ENCODE measurements at places on chromosomes 12 and 14.

DNA sequence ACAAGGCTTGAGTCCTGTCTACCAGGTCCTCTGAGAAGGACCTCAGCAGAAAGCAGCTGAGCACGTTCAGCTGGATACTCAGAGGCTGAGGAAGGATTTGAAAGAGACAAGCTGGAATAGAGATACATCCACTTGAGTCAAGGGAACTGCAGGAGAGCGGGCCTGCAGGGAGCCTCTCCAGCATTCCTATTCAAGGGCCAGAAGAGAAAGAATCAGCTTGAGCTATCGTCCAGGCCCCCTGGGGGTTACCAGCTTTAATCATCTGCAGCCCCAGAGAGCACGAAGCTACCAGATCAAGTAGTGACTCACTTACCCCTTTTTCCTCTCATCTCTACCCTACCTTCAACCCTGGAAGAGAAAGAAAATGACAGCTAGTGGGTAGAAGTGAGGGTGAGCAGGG lies 80.9 kb downstream of the NDUFA12 start:
- DNase-seq = no peak

GRCh38 chr14:37669242-37669641 lies 73.8 kb downstream of the TTC6 start:
- DNase-seq = no peak

DNA sequence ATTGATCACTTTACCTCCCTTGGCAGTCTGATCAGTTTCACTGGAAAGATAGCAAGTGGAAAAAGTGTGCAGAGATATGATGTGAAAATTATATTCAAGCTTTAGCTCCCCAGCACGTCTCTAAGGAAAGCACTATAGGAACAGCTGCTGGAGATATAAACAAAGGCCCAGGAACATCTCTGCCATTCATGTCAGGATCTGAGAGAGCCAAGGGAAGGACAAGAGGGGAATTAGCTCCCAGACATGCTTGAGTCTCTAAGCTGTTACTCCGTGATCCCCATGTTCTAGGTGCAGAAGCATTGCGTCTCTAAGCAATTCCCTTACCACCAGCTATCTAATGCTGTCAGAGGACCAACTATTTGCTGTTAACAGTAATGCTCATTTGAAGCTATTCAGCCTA lies 700.2 kb downstream of the DIO2 start:
- DNase-seq = no peak

DNA sequence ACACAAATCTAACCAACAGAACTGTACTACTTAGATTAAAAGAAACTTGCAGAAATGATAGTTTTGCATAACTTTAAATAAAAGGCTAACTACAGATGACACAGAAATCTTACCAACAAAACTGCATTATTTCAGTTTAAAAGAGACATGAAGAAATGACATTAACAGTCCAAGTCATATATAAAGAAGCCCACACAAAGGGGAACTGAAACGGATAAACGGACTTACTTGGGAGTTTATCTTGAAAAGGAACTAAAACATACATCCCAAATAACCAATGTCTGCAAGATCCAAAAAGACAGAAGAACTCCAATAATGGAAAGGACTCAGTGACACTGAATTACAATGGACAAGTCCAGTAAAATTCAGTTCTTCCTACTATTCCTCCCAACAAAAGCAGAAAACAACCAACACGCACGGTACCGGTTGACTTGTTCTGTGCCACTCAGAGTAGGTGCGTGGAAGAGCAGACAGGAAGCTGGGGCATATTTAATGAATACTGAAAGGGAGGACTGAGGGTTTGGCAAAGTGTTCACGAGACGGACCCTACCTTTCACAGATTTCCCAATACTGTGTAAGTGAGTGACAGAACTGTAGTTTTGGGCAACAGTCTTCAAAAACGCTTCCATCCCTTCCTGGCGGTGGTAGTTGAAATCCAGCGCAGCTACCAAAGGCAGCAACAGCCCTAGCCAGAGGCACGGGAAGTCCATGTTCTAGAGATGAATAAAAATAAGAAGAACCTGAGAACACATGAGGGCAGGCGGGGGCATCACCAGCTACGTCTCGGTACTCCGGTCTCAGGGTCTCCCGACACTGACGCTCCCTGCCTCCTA lies 627 bp downstream of the CPM start:
- DNase-seq = no peak

DNA sequence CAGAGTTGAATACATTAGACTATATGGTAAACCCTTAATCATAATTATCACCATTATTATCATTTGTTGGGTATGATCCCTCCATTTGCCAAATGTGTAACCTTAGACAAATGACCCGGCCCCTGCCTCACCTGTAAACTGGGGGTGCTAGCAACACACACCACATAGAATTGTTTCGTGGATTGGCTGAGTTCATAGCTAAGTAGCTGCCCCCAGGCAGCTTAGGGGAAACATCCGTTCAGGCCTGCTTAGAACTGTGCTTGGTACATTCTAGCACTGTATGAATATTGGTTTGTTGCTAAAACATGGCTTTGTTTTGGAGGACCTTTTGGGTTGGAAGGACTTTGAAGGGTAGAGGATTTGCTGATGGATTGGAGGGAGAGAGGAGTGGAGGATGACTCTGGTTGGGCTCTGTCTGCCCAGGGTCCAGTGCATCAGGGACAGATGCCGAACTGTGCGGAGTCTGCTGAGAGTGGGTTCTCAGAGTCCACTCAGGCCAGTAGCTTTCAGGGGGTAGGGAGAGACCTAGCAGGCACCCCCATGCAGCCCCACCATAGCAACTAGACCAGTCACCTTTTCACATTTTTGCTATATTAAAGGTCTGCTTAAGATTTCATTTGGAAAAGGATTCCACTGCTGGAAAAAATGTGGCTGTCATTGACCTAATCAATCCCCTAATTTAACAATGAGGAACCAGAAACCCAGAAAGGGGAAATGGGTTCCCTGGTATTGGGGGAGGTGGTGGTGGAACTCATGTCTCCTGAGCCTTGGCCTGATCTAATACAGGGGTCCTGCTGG lies 2.2 kb downstream of the RIN3 start:
- DNase-seq = peak; percentile 10

GRCh38 chr14:102985665-102986064 lies 63.2 kb downstream of the AMN start:
- DNase-seq = no peak

DNA sequence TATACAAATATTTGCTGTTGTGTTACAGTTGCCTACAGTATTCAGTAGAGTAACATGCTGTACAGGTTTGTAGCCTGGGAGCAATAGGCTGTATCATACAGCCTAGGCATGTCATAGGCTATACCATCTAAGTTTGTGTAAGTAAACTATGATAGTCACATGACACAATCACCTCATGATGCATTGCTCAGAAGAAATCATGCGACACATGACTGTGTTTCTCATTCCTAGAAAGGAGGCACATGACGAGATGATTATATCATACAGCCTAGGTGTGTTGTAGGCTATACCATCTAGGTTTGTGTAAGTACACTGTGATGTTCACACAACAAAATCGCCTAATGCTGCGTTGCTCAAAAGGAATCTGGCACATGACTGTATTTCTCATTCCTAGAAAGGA lies 31.9 kb downstream of the NOPCHAP1 start:
- DNase-seq = no peak

DNA sequence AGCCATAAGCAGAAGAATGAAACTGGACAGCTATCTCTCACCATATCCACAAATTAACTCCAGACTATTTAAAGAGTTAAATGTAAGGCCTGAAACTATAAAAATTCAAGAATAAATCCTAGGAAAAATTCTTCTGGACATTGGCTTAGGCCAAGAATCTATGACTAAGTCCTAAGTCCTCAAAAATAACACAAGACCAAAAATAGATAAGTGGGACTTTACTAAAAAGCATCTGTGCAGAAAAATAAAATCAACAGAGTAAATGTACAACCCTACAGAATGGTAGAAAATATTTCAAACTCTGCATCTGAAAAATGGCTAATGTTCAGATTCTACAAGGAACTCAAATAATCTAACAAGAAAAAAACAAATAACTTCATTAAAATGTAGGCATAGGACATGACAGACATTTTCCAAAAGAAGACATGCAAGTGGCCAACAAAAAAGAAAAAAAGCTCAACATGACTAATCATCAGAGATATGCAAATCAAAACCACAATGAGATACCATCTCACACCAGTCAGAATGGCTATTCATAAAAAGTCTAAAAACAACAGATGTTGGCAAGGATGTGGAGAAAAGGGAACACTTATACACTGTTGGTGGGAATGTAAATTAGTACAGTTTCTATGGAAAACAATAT lies 61.0 kb upstream of the PPFIA2 start:
- DNase-seq = no peak

DNA sequence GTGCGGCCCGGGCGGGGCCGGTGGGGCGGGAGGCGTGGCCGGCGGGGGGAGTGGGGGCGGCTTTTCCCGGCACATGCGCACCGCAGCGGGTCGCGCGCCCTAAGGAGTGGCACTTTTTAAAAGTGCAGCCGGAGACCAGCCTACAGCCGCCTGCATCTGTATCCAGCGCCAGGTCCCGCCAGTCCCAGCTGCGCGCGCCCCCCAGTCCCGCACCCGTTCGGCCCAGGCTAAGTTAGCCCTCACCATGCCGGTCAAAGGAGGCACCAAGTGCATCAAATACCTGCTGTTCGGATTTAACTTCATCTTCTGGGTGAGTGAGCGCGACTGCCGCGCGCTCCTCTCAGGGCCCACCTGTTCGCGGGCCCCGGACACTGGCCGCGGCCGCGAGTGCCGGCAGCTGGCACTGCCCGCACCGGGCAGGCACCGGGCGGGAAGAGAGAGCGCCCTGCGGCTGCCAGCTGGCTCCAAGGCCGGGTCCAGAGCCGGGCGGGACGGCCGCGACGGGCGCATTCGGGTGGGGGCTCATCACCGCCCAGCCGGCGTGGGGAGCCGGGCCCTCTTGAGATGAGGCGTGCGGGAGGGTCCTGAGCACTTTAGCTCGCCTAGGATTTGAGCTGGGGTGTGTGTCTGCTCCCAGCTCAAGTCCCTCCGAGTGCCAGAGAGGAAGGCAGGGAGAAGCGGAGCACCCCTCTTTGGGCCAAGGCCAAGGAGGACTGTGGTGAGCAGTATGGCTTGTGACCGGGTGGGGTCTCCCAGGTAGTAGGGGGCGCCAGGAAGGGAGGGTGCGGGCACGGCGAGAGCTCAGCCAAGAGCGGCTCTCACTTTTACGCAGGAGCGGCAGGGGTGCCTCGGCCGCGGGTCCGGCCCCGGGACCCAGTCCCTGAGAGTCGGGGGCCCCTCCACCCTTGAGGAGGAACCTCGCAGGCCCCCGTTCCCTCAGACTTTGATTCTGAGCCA lies at the start of gene CD9:
CD9 (plus strand) TSS at position 145 of the 957 bp plus-strand sequence; CDS start at position 245, 100 bp downstream.
- no peak for DNase-seq

DNA sequence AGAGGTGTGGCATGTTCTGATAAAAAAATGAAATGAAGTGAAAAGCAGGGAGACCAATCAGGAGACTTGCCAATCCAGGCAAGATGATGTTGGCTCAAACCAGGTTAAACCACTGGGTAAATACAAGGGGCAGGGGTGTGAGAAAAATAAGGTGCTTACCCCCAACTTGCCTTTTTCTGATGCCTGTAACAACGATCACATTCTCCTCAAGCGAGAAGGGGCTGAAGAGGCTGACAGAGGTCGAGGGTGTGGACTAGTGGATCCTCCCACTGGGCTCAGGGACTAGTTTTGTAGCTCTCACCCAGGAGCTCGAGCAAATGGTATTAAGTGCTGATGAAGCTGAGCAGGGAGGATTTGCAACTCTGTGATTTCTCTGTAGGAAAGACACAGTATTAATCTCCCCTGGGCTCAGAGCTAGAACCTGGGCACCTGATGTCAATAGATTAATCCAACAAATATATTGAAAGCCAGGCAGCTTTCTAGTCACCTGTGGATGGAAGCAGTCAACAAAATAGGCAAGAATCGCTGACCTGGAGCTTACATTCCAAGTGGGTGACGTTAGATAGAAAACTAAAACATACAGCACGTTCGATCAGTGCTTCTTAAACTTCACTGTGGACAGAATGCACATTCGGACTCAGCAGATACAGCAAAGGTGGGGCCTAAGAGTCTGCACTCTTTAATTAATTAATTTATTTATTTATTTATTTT lies 15.2 kb upstream of the EAPP start:
- DNase-seq = no peak

GRCh38 chr14:97993508-97994019 lies 1196.4 kb downstream of the VRK1 start:
- DNase-seq = no peak

DNA sequence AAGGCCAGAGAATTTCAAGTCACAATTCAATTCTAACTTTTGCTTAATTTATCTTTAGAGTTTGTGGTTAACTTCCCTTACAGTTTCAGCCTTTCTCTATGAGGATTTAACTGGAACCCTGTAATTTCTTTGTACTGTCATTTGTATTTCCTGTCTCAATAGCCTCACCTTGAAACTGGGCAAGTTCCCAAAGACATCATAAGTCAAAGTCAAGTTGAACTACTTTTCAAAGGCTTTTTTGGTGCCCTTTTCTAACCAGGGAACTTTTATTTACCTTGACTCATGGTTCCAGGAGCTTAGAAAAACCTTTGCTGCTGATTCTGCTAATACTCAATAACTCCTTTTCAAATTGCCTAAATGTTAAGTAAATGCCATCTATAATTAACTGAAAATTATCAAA lies 200.8 kb upstream of the KRR1 start:
- no peak for DNase-seq

GRCh38 chr14:79418649-79419415 lies 792.5 kb downstream of the DIO2 start:
- DNase-seq = no peak

GRCh38 chr12:121939992-121940766 lies 21.8 kb downstream of the CFAP251 start:
- DNase-seq = no peak

GRCh38 chr14:77026166-77026929 lies 2.2 kb downstream of the IRF2BPL start:
- DNase-seq = no peak

DNA sequence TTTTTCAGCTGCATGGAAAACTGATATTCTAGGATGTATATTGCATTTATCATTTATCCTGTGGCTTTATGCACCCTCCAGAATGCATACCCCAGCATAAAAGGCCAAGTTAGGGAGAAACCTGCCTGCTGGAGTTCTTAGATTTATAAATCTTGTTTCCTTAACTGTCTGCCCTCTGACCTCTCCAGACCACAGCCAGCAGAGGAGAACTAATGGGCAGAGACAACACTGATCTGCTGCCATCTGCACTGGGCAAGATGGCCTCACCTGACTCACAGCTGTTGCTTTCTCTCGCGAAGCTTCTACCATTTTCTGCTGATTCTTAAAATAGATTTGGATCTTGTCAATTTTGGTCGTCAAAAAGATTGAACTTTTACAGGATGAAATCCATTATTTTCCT lies 65.8 kb downstream of the PPP2R5C start:
- no peak for DNase-seq

- DNase-seq = no peak
Measured at GRCh38 chr14:56153267-56153666, 35.1 kb downstream of the PELI2 start.

- no peak for DNase-seq
Measured at GRCh38 chr12:1918081-1918883, at the start of gene CACNA2D4. Gene CACNA2D4, minus strand, starts transcription at chr12:1918652. Its CDS starts 179 bp downstream, at chr12:1918473.

GRCh38 chr12:43835656-43836474 lies at the start of gene TMEM117:
Gene TMEM117, plus strand, starts transcription at chr12:43836081.
- no peak for DNase-seq

DNA sequence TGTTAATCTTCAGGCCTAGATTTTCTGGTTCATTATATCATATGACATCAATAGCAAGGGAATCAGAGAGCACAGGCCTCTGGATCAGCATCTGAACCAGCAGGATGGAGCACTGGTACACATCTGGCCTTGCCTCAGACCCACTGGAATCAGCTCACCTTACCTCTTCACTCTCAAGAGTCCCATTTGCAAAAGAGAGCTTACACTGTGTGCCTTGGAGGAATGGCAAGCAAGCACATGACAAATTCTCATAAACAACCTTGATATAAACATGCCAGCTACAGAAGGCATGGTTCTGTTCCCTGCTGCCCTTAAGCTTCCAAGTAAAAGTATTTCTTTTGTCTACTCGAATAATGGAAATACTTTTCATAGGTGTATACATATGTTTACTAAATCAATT lies 128.6 kb upstream of the CPM start:
- DNase-seq = no peak

Measured in KG1 (cell line).